ENCODE measurements at places on chromosomes 12 and 14.

DNA sequence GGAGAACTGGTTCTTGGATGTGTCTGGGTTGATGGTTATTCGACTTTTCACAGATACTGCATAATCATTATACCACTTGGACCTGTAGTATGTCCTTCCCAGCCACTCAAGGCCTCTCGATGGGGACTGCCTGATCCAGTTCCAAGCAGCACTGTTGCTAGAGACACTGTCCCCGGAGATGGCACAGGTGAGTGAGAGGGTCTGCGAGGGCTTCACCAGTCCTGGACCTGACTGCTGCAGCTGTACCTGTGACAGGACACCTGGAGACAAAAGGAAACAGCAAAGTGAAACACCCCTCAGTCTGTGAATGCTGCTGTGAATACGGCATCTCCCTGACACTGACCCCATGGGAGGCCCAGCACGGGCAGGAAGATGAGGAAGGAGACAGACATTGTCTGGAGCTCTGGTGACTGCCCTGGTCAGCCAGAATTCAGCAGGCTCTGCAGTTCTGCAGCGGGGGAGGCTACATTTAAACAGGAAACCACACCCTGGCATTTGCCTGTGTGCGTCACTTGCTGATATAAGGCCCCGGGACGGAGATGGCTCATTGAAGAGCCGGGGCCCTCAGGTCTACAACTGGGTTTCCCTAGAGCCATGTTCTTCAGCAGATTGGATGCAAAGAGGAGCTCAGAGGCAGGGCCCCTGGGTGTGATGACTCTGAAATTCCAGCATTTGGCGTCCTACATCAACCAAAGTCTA is 413.6 kb downstream of the TMEM121 start:
- no peak for DNase-seq

DNA sequence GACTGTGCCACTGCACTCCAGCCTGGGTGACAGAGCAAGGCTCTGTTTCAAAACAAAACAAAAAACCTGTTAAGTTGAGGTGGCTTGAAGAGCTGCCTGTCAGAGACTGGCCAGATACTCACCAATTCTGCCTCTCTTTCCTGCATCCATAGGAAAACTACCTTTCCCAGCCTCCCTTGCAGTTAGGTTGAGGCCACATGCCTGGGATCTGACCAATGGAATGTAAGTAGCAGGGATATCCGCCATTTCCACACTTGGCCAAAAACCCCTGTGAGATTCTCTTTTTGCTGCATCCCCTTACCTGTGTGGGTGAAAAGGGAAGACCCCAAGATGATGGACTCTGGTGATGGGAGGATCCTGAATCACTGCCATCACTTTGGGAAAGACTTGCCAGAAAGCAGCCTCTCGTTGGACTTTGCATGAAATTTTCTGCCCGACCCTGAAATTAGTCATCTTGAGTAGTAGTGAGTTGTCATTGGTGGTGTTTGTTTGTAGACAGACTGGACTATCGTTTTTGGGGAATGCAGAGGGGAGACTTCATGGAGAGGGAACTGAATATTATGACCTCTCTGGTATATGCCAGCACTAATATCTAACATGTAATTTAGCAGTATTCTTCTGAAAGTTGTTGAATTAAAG is 14.0 kb downstream of the GPR68 start:
- no peak for DNase-seq

DNA sequence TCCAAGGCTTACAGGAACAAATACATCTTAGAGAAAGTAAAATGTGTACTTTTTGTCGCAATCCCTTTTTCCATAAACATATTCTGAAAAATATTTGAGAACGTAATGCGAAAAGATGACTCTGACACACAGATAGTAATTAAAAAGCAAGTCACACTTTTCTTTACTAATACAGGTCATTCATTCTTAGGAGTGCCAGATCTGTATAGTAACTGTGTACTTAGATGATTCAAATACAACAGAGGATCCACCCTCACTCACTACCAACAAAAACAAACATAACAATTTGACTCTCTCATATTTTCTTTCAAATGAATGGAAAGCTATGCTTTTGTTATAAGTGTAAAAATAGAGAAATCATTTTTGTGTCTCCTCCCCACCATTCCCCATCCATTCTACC is 795.4 kb downstream of the SLC6A15 start:
- no peak for DNase-seq

- no peak for DNase-seq
Measured at GRCh38 chr12:48110691-48111311, 4.9 kb upstream of the SENP1 start.

DNA sequence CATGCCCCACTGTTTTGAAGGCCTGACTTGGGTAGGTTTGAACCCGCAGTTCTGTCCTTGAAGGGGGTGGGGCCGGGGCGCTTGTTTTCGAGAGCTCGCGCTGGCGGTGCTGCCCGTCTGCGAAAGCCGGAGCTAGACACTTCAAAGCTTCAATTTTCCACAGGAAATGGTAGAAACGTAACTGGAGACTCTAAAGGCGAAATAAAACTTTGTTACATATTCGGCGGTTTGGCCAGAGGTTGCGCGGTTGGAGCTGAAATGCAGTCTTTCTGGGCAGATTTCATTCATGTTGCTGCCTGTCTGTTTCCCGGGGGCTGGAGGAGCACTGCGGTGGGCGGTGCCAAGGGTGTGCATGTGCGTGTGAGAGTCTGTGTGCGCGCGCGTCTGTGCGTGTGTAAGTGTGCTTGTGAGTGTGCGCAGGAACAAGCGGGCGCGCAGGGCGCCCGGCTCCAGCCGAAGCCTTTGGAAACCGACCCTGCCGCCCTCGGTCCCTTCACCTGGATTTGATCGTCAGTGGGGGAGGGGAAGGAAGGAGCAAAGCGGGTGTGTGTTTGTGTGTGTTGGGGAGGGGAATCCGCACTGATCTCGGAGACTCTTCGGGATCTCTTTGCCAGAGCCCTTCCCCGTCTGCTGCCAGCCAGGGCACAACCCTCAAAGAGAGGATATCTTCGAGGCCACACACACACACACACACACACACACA is 227.7 kb upstream of the CRY1 start:
- DNase-seq = no peak

- DNase-seq = no peak
Measured at GRCh38 chr12:2290516-2291065, 237.8 kb downstream of the CACNA1C start.

DNA sequence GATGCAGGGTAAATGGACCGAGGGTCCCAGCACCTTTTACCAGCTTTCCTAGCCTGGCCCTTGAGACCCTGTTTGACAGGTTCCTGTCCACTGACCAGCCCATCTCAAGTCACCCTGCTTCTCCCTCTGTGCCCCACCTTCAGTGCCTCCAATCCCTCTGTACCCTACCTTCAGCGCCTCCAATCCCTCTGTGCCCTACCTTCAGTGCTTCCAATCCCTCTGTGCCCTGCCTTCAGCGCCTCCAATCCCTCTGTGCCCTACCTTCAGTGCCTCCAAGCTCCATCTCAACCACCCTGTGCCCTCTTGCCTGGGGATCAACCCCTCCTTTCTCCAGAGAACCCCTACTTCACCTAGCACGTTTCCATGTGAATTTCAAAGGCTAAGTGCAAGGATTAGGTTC is 54.3 kb downstream of the ZFP36L1 start:
- DNase-seq = no peak

DNA sequence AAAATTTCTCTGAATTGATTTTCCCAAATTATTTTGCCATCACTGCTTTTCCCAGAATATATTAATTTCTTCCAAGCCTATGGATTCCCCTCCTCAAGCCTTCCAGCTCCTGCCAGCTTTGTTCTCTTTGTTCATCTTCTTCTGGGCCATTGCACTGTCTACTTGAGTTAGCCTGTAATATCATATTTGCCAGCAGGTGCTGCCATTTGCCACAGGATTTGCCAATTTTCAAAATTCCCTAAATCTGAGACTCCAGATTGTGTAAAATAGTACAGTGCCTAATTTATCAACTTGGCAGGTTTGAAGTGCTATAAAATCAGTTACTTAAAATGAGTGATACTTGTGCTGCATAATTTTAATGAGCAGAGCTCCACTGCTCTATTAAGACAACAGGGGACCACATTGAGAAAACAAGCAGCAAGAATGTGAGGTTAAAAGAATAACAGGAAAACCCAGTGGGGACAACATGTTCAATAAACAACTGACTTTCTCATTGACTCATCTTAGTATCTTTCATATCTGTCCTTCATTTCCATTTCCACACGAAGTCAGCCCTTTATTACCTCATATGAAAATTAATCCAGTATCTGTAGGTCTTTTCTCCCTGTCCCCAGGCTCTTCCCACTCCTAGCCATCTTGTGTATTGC is 84.6 kb upstream of the CCDC196 start:
- no peak for DNase-seq

- DNase-seq = no peak
Measured at GRCh38 chr14:89455412-89455811, 38.4 kb upstream of the FOXN3 start.

- no peak for DNase-seq
Measured at GRCh38 chr14:90551070-90551704, 154.4 kb downstream of the CALM1 start.

- no peak for DNase-seq
Measured at GRCh38 chr14:81727218-81727617, 193.6 kb upstream of the SEL1L start.

GRCh38 chr12:79897617-79898016 is 37.3 kb downstream of the PPP1R12A start:
- DNase-seq = no peak

DNA sequence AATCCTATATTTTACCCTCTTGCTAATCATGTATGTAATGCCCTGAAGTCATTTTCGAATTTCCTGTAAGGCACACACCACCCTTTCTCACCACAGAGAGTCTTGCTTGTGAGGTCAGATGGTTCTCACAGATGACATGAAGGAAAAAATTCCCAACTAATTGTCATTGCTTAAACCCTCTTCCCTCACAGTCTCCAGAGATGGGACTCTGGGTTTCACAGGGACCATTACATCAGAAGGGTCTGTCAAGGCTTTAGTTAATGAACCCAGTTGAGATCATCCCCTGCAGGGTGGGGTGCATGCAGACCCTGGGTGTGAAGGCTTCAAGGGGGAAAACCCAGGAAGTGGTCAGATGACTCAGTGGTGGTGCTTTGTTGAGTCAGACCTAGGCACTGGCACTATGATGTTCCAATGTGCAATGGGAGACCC is 229.6 kb downstream of the BCAT1 start:
- DNase-seq = no peak

GRCh38 chr12:114691763-114692185 is 7.8 kb upstream of the TBX3 start:
- DNase-seq = no peak

GRCh38 chr12:59768031-59768430 is 172.2 kb downstream of the SLC16A7 start:
- no peak for DNase-seq

- DNase-seq = no peak
Measured at GRCh38 chr12:120013659-120014380, 24.8 kb downstream of the BICDL1 start.

DNA sequence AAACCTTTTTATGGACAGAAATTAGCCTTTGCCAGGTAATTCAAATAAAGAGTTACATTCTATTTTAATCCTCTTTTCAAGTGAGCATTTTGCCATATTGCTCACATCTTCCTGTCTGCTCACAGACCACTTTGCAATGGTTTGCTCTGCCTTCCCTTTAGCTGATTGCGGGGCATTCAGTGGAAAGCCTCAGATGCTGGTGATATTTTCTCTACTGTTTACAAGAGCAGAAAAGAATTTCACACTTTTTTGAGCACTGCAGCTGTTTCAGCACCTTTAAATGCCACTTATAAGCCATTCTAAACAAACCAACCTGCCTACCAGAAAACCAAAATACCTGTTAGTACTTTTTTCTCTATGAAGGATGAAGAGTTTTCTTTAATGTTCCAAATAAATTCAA is 195.7 kb upstream of the LRIG3 start:
- no peak for DNase-seq

DNA sequence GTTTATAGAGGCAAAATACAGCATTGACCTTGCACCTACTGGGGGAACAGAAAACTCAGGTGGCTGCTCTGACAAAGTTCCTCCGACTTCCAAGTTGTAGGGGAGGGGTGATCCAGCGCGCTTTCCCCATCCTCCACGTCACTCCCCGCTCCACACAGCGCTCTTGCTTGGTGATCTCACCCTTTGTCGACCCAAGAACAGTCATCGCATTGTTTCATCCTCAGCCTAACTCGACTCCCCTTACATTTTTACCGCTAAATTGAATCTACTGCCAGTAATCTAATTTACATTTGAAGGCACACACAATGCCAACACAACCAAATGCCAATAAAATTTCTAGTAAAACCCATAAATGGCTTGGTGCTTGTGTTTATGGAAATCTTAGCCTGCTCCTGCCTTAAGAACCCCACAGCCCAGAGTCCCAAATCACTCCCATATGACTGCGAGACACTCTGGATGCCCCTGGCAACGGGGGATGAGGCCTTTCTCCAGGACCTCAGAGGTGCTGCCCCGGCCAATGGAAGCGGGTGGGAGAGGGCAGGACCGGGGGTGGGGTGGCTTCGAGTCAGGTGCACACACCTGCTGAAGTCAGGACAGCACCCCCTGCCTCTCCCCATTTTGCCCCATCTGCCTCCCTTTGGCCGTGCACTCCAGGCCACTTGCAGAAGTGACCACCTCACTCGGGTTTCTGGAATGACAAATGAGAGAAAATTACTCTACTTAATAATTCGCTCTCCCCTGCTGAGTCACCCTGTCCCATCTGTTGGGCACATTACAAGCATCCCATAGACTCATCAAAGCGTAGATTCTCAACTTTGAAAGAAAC is 98.2 kb upstream of the GSC start:
- DNase-seq = no peak

GRCh38 chr12:6788972-6789924 is at the start of gene CD4:
Gene CD4, plus strand, starts transcription at chr12:6789528. Its CDS starts 10,611 bp downstream, at chr12:6800139.
- peak; percentile 76 for DNase-seq

DNA sequence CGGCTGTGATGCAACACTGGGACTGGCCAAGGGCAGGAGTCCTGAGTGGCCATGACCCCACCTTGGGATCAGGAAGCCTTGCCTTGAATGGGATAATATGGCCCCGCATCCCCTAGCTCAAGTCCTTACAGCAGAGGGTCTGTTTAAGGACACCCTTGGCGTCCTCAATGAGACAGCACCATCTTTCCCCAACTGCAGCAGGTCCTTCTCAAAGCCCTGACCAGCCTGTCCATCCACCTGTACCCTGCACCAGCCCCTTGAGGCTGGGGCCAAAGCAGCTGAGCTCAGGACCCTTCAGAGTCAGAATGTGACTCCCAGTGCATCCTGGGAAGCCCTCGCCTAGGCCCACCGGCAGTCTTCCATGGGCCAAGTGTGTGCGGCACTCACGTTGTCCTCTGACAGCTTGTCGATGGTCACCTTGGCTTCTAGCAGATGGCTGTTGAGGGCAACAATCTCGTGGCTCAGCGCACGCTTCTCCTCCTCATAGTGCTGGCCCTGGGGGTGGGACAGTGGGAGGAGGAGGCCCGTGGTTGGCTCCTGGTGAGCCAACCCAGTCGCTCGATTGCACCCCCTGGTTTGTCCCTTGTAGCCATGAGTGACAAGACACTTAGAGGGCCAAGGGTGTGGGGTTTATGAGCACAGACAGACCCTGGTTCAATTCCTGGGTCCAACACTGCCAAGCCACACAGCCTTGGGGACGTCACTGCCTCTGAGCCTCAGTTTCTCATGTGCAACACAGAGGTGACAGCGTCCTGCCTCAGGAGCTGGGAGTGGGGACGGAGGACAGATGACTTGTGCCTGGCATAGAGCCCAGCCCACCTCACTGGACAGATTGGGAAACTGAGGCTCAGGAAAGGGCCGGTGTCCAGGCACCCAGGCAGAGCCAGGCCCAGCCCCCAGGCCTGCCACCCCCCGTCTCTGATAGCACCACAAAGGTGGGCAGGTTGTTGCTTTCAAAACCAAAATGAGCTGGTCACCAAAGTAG is 43.5 kb downstream of the BEGAIN start:
- no peak for DNase-seq
